ENCODE measurements at places on chromosomes 2 and 18.

DNA sequence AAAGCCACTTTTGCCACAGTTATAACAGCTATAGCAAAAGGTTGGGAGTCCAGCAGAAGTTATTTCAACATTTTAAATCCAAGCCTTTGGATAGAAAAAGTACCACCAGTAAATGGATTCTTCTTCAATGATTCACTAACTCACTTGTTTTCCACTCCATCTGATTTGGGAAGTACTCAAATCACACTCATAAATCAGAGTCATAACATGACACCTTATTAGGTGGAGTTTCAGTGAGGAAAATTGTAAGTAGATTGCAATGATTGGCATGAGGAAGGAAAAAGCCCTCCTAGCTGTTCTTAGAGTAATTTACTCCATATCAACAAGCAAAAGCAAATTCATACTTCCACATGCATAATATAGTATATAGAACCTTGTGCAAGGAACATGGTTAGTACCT lies 132.9 kb downstream of the NR4A2 start:
- DNase-seq, result no peak

- DNase-seq, result no peak
These were observed 177.3 kb upstream of the ARL4C start for GRCh38 chr2:234673961-234674759.

- DNase-seq, result no peak
These were observed 4.5 kb upstream of the CREB1 start for GRCh38 chr2:207525296-207525695.

GRCh38 chr18:44568986-44569385 lies 111.7 kb upstream of the SETBP1 start:
- DNase-seq, result no peak

DNA sequence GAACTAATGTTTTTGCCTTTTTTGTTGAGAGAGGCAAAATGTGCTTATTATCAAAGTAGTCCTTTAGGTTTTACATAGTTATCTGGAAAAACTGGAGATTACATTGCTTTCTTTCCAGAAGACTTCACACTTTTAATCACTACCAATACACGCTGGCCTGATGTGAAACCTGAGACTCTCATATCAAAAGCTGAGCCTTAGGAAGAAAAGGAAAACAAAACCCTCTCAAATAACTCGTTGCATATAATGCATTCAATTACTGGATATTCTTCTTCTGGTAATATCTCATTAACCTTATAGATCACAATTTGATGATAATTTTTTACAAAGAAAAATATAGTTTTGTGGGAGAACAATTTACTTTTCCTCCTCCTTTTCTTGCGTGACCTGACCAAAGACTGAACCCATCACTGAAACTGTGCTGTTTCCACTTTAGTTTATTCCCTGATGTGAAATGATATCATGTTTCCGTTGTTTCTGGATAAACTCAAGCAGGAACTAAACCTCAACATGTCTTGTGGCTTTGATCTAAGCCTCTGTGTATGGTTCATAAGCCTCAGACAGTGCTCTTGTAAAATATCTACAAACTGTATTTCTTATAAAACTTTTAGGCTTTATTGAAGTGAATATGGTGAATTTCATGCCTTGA lies 332.4 kb downstream of the GULP1 start:
- DNase-seq, result no peak

DNA sequence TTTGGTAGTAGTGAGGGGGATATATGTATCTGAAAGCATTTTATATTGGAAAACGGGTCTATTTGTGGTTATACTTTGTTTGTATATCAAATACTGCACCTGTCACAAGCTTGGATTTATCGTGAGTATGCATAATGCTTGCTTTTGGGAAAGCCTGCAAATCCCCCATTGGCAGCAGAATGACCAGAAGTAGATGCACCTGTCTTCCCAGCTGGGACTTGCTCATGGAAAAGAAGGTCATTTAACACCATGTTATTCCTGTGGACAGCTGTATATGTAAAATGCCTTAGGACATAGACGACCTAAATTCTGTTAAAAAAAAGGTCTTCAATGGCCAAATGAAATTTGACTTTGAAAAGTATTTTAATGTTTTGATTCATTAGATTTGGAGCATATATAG lies 599.4 kb downstream of the XIRP2 start:
- DNase-seq, result no peak

DNA sequence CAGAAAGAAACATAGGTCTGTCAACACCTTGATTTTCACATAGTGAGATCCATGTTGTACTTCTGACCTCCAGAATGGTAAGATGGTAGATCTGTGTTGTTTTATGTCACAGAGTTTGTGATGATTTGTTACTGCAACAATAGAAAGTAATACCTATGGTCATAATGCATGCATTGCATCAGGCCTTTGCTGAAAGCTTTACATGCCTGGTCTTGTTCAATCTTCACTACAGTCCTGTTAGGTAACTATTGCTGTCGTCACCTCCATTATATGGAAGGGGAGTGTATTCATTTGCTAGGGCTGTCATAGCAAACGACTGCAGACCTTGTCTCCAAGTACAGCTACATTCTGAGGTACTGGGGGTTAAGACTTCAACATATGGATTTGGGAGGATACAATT lies 243.5 kb downstream of the ANAPC1 start:
- no peak for DNase-seq

All from stimulated activated CD4-positive, alpha-beta T cell treated with anti-CD3 and anti-CD28 coated beads, Interleukin-4, amount 100 ng/mL, for 24 hours (primary cell).